ENCODE measurements at places on chromosomes 12 and 14. TPM values are rescaled to one million over a fixed set of nuclear protein-coding genes. Genes with fewer than 3 reads are reported as not detected.

KITLG gene
- 14.7 TPM for total RNA-seq

TEX22 gene
- total RNA-seq = 2.1 TPM

- H3K36me3 ChIP-seq = no peaks in the 10 kb centered on the region
- H3K4me1 ChIP-seq = no peaks in the 10 kb centered on the region
- DNase-seq = no peak
- H3K27me3 ChIP-seq = no peaks in the 10 kb centered on the region
- H3K4me3 ChIP-seq = no peak overlapping the region
- H3K27ac ChIP-seq = no peak overlapping the region
These were observed 345.3 kb downstream of the NUAK1 start for GRCh38 chr12:105793421-105793820.

PGF gene
- 3.7 TPM for total RNA-seq

ASPG gene
- 12.5 TPM for total RNA-seq

DNA sequence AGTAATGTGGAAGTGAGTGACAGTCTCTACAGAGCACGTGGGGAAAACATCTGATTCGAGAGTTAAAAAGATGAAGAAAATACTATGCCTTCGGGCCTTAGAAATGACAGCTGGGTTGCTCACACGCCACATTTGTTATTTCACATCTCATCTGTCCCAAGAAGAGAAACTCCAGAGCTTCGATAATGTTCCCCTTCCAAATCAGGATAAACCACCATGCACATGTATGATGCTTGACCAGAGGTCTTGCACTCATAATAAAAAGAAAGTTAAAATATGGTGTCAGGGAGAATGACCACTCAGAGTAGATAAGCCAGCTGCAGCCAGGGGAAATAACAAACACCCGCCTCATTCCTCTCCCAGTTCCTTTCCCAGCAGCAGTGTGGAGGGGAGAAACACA lies 34.6 kb downstream of the NIN start:
- H3K4me3 ChIP-seq = no peak overlapping the region
- peaks cover 15% of the 10 kb centered on the region for H3K36me3 ChIP-seq
- H3K27me3 ChIP-seq = no peaks in the 10 kb centered on the region
- H3K27ac ChIP-seq = no peak overlapping the region
- no peaks in the 10 kb centered on the region for H3K4me1 ChIP-seq
- DNase-seq = no peak

DNA sequence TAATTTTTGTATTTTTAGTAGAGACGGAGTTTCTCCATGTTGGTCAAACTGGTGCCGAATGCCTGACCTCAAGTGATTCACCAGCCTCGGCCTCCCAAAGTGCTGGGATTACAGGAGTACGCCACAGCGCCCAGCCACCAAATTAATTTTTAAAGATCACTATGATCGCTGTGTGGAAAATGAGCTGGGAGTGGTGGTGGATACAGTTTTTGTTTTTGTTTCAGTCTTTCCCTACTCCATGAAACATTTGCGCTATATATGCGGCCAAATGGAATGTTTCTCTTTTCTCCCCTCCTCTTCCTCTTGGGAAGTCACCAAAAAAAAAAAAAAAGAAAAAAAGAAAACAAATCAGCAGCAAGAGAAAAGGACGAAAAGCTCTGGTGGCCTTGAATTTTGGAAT lies 20.8 kb upstream of the P2RX4 start:
- H3K27ac ChIP-seq = no peak overlapping the region
- H3K4me1 ChIP-seq = peaks cover 12% of the 10 kb centered on the region
- H3K27me3 ChIP-seq = no peaks in the 10 kb centered on the region

- H3K27ac ChIP-seq = no peak overlapping the region
- no peaks in the 10 kb centered on the region for H3K27me3 ChIP-seq
- DNase-seq = no peak
- no peaks in the 10 kb centered on the region for H3K36me3 ChIP-seq
- H3K4me1 ChIP-seq = no peaks in the 10 kb centered on the region
- H3K4me3 ChIP-seq = no peak overlapping the region
These were observed 88.8 kb downstream of the SLC25A21 start for GRCh38 chr14:37083599-37083998.

IL26 gene
- total RNA-seq = not detected

HCAR3 gene
- total RNA-seq = 4.8 TPM

RASSF8 gene
- total RNA-seq = 23.0 TPM

DNA sequence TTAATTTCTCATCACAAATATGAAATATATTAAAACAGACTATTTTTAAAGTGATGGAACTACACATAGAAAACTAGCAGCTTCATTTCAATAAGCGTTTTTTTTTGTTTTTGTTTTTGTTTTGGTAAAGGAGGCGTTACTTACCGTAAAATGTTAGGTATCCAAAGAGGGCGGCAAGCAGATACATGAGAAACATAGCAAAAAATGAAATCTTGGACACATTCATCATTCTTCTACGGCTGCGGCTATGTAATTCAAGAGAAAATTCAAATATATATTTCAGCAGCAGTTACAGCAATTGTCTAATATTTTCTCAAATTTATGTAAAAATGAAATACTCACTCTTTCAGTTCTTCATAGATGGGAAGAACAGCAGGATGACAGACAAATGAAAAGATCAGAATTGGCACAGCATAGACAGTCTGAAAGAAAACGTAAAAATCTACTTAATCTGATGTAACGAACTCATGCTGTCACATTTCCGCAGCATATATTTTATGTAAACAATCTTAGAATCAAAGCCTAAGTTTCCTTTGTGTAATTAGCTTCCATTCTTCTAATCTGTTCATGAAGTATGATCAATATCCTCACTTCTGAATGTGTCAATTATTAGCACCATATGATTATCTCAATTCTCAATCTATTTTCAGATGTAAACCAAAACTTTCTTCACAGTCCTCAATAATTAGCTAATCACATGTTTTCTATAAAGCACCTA lies 8.8 kb downstream of the SLC38A2 start:
- peaks cover 100% of the 10 kb centered on the region for H3K36me3 ChIP-seq
- no peaks in the 10 kb centered on the region for H3K27me3 ChIP-seq
- no peak overlapping the region for H3K27ac ChIP-seq

DNA sequence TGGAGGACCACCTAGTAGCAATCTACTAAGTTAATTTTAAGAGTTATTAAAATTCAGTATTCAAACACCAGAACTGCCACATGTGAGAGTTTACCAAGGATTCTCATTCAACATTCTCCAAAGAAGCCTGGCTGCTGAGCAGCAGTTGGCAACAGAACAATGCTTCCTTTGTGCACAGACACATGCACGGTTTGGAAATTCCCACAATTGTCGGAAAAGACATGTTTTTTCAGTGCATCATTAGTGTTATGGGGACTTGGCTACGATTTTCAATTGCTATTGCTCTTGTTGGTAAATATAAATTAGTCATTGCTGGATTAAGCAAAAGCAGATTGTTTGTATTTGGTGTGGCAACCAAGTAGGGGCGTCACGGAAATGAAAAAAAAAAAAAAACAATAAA lies 22.2 kb downstream of the ST8SIA1 start:
- H3K4me1 ChIP-seq = no peaks in the 10 kb centered on the region
- H3K27ac ChIP-seq = no peak overlapping the region
- H3K4me3 ChIP-seq = no peak overlapping the region
- H3K27me3 ChIP-seq = no peaks in the 10 kb centered on the region
- no peaks in the 10 kb centered on the region for H3K36me3 ChIP-seq

GRCh38 chr14:60643141-60643462 lies 6.2 kb downstream of the SIX1 start:
- DNase-seq = no peak
- no peak overlapping the region for H3K4me3 ChIP-seq
- peaks cover 31% of the 10 kb centered on the region for H3K4me1 ChIP-seq
- peaks cover 6% of the 10 kb centered on the region for H3K27me3 ChIP-seq

GRCh38 chr14:74582910-74583581 lies 29.0 kb downstream of the LTBP2 start:
- H3K4me1 ChIP-seq = peaks cover 10% of the 10 kb centered on the region
- no peaks in the 10 kb centered on the region for H3K36me3 ChIP-seq
- DNase-seq = no peak
- H3K4me3 ChIP-seq = no peak overlapping the region
- H3K27me3 ChIP-seq = no peaks in the 10 kb centered on the region

DNA sequence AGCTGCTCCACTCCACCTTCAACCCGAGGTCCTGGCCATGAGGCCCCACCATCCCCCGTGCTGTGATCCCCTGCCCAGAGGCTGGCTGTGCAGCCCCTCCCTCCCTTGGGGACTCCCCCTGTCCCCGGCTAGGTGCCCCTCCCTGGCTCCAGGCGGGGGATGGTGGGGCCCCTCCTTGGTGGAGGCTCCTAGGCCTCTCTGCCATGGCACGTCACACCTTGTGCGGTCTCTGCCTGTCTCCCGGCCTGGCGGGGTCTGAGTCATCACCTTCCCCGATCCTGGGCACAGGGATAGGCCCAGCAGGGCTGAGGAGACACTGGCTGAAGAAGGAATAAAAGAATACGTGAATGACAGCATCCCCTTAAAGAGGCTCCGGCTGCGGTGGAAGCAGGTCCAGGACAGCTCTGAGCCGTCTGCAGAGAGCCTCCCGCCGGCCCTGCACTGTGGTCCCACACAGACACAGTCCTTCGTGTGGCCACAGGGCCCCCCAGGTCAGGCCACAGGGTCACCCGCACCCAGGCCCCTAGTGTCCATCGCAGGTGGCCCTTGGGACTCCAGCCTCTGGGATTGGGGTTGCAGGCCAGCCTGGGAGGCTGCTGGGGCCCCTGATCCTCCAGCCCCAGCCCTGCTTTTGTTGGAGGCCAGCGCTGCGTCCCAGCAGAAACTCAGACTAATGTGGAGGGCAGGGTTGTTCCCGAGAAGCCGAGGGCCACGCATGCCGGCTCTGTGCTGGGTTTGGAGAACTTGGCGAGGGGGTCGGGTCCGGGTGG lies 43.6 kb downstream of the KIF26A start:
- H3K27ac ChIP-seq = no peak overlapping the region
- peaks cover 5% of the 10 kb centered on the region for H3K4me1 ChIP-seq
- H3K4me3 ChIP-seq = no peak overlapping the region
- DNase-seq = peak; percentile 73
- H3K27me3 ChIP-seq = no peaks in the 10 kb centered on the region

GRCh38 chr12:22866406-22866805 lies 241.4 kb downstream of the ETNK1 start:
- no peak for DNase-seq
- no peak overlapping the region for H3K27ac ChIP-seq
- H3K4me1 ChIP-seq = no peaks in the 10 kb centered on the region
- no peaks in the 10 kb centered on the region for H3K36me3 ChIP-seq
- no peak overlapping the region for H3K4me3 ChIP-seq
- no peaks in the 10 kb centered on the region for H3K27me3 ChIP-seq

ABHD4 gene
- total RNA-seq = 20.1 TPM

GRCh38 chr14:68392393-68393141 lies 400.3 kb downstream of the ZFP36L1 start:
- peak; percentile 71 for DNase-seq
- H3K4me3 ChIP-seq = no peak overlapping the region
- peak overlapping the region; percentile 64 for H3K27ac ChIP-seq
- no peaks in the 10 kb centered on the region for H3K27me3 ChIP-seq

- H3K4me1 ChIP-seq = no peaks in the 10 kb centered on the region
- no peaks in the 10 kb centered on the region for H3K36me3 ChIP-seq
- no peak overlapping the region for H3K27ac ChIP-seq
- peak; percentile 13 for DNase-seq
These were observed 378.9 kb downstream of the FUT8 start for GRCh38 chr14:65791191-65791981.

DNAI7 gene
- 0.72 TPM for total RNA-seq

DNA sequence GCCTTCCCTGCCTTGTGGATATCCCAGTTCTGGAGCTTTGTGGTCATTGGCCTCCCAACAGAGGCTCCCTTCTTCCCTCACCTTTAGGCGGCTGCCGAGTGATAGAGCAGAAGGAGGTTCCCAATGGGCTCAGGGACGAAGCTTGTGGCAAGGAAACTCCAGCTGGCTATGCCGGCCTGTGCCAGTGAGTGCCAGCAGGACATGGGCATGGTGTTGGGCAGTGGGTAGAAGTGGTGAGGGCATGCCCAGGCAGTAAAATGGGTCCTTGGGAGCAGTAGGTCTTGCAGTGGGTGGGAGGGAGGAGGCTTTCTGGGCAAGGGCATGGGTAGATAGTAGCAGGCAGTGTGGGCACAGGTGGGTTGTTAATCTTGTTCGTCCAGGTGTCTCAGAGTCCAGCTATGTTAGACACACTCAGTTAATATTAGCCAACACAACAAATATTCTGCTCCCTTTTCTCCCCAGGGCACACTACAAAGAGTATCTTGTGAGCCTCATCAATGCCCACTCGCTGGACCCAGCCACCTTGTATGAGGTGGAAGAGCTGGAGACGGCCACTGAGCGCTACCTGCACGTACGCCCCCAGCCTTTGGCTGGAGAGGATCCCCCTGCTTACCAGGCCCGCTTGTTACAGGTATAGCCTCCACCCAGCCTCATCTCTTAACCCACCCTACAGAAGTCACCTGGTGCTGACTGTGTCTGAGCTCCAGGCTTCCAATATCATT lies 1.1 kb upstream of the IRF9 start:
- peaks cover 30% of the 10 kb centered on the region for H3K4me1 ChIP-seq
- no peaks in the 10 kb centered on the region for H3K27me3 ChIP-seq
- no peak for DNase-seq
- peak overlapping the region; percentile 99 for H3K27ac ChIP-seq
- H3K36me3 ChIP-seq = peaks cover 49% of the 10 kb centered on the region
- no peak overlapping the region for H3K4me3 ChIP-seq

DNA sequence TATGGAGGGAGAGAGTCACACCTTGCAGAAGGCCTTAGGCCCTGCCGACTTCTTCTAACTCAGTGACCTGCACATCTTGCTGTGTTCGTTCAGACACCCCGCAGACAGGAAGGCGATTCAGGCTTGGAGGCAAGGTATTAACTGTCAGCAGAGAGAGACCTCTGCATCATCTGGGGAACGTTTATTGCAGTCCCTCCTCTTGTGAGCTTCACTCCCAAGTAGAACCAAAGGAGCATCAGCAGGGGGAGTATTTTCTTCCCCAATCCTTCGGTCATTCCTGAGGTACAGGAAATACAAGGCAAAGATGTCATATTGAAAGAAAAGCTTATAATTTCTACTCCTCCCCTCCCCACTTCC lies 217.9 kb downstream of the CRADD start:
- no peak overlapping the region for H3K4me3 ChIP-seq
- DNase-seq = no peak
- no peaks in the 10 kb centered on the region for H3K36me3 ChIP-seq

- no peak overlapping the region for H3K4me3 ChIP-seq
- no peaks in the 10 kb centered on the region for H3K4me1 ChIP-seq
- DNase-seq = no peak
- H3K36me3 ChIP-seq = no peaks in the 10 kb centered on the region
These were observed 80.1 kb downstream of the ADCK1 start for GRCh38 chr14:77880056-77880455.

DNA sequence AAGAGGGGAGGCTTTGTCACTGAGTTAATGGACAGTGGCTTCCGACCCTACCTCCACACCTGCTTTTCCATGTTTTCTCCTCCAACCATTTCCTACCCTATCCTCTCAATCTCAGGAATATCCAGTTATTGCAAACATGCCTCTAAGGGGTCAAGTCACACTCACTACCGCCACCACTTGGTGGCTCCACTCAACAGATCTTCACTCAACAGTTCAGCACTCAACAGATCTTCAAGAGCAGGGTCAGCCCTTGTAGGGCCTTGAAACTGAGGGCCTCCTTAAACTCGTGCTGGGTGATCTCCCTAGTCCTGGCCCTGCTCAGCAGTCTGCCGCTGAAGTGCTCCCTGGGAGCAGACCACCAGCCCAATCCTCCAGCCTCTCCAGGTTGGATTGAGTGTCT lies 14.2 kb downstream of the ZNF641 start:
- DNase-seq = no peak
- no peak overlapping the region for H3K4me3 ChIP-seq
- H3K4me1 ChIP-seq = peaks cover 6% of the 10 kb centered on the region
- no peaks in the 10 kb centered on the region for H3K27me3 ChIP-seq
- H3K27ac ChIP-seq = no peak overlapping the region
- no peaks in the 10 kb centered on the region for H3K36me3 ChIP-seq
